ENCODE measurements at places on chromosomes 2 and 18.
A peak's percentile ranks its signal among the peaks of the same experiment; 100 is the strongest.

DNA sequence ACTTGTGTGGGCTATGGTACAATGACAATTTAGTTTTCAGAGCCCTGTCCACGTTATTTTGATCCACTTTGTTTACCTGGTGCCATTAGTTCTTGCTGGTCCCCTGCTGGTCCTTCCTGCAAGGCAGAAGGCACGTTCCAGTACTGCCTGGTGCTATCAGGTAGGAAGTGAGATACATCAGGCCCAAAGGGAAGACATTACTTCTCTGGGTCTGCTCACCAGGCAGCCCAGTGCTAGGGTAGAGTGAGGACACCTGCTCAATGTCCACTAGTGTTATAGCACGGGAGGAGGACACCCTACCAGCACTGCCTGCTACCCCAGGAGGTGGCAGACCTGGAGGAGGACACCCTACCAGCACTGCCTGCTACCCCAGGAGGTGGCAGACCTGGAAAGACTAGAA lies 23.7 kb downstream of the MARCO start:
- DNase-seq, result no peak

DNA sequence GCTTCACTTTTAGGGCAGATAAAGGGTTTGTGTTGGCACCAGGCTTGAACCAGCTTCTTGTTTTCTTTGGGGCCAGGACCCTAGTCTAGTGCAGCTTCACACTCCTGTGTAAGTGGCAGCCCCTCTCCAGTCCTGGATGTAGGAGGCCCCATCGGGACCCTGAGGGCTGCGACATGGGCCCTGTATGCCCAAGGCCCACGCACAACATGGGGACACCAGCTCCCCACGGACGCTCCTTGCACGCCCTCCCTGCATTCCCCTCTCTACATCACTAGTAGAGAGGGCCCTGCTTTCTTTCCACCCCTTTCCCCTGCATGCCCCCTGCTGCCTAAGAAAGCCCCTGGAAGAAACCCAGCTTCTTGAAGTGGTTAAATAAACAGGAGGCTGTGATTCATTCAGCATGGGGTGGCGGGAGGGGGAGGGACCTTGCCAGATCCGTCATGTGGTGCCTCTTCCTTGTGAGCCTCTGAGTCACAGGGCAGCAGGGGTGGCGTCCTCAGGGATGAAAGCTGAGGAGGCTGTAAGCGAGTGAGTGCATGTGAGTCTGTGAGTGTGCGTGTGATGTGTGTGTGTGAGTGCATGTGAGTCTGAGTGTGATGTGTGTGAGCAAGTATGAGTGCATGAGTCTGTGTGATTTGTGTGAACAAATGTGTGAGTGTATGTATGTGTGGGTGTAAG lies 42.5 kb downstream of the COPS8 start:
- DNase-seq, result no peak

DNA sequence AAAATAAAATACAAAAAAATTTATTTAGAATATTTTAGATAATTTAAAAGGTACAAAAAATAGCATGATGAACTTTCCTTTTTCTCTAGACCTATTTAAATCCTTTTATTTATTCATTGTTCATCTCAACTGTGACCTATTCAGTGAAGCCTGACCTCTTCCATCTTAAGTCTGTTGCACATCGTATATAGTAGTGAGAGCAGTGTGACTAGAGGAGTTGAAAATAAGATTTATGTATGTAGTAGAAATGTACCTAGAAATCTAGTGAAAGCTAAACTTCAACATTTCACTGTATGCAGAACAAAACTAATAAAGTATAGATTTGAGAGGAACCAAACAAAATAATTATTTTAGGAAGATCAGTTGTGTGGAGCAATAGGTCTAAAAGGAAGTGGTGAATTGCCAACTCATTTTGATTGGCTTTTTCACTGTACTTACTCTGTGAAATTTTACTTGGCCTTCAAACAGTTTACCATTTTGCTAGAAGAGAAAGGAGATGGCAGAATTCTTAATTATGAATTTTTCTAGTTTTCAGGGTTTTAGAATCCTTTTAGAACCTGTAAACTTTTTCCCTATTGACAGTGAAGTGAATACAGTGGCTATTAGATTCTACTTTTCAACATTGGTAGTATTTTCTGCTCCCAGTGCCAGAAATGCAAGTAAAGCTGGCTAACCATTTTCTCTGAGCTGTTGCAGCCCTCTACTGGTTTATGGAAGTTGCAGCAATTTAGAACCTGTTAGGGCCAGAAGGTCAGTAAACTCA lies 11.0 kb downstream of the ANKRD12 start:
- DNase-seq, result peak; percentile 59

DNA sequence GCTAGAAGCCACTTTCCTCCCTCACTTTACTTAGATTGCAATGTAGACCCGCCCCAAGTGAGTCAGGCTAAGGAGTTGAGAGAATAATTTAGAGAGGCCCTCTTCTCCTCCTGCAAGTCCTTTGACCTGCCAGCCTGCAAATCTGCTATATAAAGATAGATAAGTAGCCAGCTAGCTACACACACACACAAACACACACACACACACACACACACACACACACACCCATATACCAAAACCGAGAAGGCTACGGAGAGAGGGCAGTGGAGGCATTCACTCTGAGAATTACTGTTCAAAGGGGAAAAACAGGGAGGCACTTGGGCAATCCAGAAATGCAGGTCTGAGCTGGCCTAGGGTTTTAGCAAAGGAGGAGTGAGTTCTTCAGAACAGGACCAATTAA lies 23.0 kb upstream of the SMAD7 start:
- DNase-seq, result no peak

DNA sequence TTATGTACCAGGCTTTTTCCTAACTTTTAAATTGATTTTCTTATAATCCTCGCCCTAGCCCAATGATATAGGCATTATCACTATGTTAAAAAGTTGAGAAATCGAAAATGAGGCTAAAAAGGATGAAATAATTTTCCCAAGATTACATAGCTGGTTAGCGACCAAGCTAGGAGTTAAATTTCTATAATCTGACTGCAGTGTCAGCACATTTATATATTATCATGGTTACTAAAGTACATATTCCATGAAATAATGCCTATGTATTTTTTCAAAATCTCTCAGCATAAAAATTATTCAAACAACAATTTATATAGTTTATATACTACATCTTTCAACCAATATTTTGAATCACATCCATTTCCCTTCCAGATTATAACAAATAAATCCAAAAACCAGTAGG lies 317.3 kb upstream of the TFPI start:
- no peak for DNase-seq

- DNase-seq, result no peak
Measured at GRCh38 chr2:241499146-241499965, 9.0 kb downstream of the STK25 start.

- no peak for DNase-seq
Measured at GRCh38 chr2:233379441-233379840, 25.1 kb downstream of the DGKD start.

- DNase-seq, result no peak
Measured at GRCh38 chr2:80351231-80351630, 46.7 kb upstream of the LRRTM1 start.

DNA sequence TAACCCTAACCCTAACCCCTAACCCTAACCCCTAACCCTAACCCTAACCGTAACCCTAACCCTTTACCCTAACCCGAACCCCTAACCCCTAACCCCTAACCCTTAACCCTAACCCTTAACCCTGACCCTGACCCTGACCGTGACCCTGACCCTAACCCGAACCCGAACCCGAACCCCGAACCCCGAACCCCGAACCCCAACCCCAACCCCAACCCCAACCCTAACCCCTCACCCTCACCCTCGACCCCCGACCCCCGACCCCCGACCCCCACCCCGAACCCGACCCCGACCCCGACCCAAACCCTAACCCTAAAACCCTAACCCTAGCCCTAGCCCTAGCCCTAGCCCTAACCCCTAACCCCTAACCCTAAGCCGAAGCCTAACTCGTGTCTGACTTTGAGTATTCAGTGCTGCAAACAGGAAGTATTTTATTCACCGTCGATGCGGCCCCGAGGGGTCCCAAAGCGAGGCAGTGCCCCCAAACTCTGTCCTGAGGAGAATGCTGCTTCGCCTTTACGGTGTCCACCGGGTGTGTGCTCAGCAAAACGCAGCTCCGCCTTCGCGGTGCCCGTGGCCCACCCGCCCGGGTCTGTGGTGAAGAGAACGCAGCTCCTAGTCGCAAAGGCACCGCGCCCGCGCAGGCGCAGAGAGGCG lies 36.0 kb downstream of the FAM110C start:
- no peak for DNase-seq

- DNase-seq, result no peak
Measured at GRCh38 chr2:12556762-12557161, 160.0 kb upstream of the TRIB2 start.

- no peak for DNase-seq
Measured at GRCh38 chr2:122634256-122634655, 878.8 kb downstream of the TSN start.

DNA sequence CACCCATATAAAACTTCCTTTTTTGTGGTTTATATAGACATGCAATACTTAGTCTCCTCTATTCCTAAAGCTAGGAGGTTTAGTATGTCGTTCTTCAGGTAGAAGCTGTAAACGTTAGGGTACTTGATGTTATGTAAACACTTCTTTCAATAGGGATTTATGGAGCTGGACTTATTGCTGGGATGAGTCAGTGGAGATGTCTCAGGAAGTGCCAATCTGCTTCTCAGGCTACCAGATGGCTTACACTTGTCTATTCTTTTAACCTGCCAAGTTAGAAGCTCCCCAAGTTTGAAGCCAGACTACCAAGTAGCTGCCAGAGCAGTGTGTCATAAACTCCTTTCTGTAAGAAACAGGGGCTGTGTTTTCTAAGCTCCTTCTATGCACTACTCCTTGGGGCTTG lies 756.5 kb upstream of the LRRTM1 start:
- no peak for DNase-seq

DNA sequence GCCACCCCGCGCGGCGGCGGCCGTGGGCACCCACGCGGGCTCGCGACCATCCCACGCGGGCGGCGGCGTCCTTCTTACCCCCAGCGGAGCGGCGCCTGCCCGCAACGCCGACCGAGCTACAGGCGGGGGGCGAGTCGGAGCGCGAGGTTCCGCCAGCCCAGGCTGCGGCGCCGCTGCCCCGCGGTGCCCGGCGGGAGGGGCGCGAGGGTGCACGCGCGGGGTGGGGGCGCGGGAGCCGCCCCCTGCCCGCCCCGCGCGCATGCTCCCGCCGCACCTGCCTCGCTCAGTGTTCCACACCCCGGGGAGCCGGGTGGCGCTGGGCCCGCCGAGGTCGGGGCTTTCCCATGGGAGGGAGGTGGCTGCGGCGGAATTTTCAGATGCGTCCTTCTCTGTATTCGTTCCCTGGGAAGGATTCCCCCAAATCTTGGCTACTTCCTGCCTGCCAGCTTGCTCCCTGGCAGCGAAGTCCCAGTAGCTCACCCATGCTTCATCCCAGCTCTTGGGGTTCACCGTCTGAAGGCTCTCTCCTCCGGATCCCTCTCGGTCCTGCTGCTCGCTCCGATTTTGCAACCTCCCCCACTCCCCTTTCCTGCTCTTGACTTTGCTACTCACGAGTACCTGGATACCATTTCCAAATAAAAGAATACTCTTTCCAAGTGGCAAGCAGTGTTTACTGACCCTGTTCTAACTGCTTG lies at the start of gene L3MBTL4:
L3MBTL4 (minus strand) TSS at position 189 of the 695 bp plus-strand sequence. CDS start 103,286 bp downstream, outside the sequence.
- no peak for DNase-seq

DNA sequence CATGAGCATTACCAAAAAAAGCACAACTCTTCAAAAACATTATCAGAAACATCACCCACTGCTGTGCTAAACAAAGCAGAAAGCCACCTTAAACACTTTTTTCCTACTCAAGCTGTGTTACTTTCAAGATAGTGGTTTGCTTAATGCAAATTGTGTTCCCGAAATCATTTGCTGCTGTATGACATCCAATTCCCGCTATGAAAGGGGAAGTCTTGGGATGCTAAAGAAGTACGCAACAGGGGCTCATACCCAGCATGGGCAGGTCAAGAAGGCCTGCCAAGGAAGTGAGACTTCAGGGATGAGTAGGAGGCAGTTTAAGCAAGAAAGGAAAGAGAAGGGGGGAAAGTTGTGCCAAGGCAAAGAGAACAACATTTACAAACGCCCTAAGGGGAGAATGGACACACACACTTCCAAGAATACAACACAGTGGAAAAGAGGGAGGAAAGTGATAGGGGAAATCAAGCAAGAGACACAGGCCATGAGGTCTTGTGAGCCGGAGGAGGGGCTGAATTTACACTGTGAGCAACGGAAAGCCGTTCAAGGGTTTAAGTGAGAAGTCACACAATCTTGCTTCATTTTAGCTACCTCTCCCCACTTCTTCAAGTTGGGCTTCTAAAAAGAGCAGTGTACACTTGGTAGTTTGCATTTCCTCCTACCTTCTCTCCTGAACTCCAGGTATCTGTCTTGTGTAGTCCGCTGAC lies 4.0 kb downstream of the PTPN2 start:
- DNase-seq, result no peak

DNA sequence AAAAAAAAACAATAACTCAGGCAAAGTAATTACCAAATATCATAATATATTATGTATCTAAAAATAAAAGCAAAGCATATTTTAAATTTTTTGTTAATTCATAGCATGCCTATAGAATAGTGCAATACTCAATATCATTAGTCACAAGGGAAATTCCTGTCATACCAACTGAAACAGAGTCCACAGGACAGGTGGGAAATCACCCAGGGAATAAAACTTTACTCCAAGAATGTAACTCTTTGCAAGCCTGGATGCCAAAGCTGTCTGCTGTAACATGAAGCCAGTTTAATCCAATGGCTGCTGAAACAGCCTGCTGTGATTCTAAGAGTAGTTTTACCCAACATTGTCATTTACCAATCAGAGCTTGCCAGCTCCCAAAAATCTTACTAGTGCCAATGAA lies 40.0 kb upstream of the SULT1C3 start:
- no peak for DNase-seq

DNA sequence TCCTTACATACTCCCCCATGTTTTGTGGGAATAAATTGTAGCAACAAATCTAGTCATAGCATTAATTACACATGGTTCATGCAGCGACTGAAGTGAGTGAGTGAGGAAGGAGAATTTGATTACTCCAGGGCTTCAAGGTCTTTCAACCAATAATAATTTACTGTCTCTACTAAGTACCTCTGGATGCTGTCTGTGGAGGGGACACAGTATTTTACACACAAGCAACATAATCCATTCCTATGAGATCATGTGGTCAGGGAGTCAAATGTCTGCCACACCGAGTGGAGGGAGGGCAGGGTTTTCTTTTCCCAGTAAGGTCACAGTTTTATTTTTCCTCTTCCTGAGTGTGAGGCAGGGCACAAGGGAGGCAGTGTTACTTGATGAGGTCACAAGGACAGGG lies 334.7 kb upstream of the CELF4 start:
- DNase-seq, result no peak

GRCh38 chr18:11937874-11938478 lies 29.9 kb upstream of the MPPE1 start:
- peak; percentile 60 for DNase-seq

- DNase-seq, result peak; percentile 20
Measured at GRCh38 chr18:58541789-58542425, 87.0 kb downstream of the ALPK2 start.
